ENCODE measurements at places on chromosomes 6 and 20.

- DNase-seq: no peak
Observed at GRCh38 chr6:152575621-152576150, 61.5 kb downstream of the SYNE1 start.

DNA sequence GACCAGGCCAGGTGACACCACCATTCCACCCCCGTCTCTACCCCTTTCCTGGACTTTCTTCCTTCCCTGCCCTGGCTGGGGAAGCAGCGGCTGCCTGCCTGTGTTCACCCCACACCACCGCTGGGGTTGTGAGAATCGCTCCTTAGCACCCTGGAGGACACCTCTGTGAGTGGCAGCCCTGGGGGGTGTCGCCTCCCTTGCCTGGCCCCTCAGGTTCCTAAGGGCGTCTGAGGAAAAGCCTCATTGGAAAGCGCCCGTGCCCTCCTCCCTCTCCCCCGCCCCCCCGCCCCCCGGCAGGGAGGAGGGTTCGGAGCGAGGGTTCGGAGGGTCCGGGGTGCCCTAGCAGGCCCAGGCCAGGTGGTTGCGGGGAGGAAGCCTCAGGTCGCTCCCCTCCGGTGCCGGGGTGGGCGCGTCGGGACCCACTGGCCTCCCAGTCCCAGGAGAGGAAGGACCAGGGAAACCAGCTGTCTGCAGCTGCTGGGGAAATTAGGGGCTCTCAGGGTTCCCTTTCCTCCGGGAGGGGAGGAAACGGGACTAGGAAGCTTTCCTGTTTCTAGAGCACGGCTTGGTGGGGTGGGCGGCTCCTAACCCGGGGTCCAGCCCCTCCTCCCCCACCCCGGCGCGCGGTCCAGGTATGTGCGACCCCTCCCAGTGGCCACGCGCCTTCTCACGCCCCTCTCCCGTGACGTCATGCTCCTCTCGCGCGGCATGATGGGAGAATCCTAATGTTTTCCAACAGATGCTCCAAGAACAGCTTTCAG lies at the start of gene PHACTR3:
TSS of gene PHACTR3 (plus strand) at position 760 of the 761 bp plus-strand sequence. CDS start 475 bp downstream, outside the sequence.
- DNase-seq: no peak

DNA sequence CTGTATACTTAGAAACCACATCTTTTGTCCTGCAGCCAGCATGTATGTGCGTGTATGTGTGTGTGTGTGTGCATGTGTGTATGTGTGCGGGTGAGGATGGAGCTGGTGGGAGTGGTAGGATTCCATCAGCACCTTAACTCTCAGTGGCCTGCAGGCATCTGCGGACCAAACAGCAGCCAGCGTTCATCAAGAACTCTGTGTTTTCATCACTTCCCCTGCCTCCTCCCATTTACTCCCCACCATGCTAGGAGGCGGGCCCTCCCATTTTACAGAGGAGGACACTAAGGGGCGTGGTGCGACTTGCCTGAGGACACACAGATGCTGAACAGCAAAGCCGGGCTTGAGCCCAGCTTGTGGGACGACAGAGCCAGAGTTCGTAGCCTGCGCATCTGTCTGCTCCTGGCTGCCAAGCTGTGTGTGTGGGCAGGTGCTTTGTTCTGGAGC lies 8.9 kb downstream of the VSTM2L start:
- no peak for DNase-seq

DNA sequence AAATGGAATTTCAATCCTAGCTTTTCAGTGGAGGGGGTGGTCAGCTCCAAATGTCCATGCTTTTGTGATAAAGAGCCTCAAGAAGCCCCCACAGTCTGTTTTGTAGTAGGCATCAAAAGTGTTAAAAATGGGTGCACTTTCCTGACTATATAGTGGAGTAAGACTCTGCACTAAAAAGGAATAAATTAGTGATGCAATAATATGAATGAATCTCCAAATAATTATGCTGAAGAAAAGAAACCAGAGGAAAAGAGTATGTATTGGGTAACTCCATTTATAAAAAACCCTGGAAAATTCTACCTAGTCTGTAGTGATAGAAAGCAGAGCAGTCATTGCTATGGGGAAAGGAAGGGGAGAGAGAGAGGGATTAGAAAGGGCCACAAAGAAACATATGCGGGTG lies 310.4 kb upstream of the SUPT3H start:
- no peak for DNase-seq

DNA sequence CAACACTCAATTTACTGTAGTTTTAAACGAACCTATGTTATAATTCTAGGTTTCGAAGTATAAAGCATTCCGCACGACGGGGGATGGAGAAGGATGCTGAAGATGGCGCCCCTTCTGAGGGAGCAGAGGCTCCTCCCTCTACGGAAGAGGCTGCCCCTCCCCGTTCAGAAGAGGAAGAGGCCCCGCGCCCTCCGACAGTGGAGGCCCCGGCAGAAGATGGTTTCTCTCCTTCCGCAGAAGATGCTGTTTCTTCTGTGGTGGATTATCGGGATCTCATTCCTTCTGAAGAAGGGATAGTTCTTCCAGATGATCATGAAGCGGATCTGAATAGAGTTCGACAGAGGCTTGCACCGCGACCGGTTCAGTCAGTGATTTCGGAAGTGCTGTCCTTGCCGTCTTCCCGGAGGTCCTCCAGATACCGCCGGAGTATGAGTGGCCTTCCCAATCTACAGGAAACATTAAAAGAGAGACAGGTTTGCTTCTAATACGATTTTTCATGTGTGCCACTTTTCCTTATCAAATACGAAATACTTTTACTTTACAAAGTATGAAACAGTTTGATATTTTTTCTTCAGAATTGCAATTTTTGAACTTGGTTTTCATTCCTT lies 7.7 kb downstream of the DNAH8 start:
- no peak for DNase-seq

- no peak for DNase-seq
Observed at GRCh38 chr20:40108321-40108720, 580.7 kb downstream of the MAFB start.

DNA sequence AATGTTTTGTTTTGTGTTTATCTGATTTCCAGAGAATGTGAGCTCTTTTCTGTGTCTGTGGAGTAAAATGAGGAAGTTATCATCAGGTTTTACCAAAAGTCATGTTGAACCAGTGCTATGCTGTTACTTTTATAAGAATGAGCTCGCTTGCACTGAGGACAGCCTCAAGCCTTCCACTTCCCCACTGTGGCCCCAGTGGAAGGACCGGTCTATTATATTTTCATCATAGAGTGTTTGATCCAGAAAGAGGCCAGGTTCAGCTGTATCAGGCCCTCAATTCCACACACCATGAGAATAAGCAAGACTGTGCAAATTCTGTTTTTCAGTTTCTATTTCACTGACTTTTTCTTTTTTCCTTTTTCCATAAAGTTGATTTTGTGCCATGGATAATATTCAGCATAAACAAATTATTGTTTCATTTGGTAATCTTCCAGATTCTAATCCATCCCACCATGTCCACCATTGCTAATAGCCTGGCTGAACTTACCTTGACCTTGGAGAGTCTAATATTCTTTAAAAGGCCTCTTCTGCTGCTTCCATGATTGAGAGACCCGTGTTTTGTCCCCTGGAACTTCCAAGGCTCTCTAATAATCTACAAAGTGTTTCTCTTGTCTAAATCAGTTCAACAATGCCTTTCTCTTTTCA lies 286.2 kb downstream of the THBS2 start:
- DNase-seq: no peak

DNA sequence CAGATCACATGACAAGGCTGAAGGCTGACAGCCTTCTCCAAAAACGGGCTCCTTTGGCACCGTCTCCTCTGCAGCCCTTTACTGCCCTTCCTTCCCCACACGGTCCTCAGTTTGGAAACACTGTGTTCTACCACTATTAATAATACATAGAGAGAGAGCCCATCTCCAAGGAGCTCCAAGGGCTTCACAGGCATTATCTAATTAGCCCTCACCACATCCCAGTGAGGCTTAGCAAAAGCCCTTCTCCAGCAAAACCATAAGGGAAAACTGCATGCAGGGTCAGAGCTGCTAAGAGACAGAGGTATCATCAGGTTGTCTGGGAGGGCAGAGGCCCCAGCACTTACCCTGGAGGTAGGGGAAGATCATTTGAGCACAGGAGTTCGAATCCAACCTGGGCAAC lies 169.3 kb upstream of the JARID2 start:
- no peak for DNase-seq

Measured in activated naive CD4-positive, alpha-beta T cell treated with Interleukin-2 at 50 U/mL for 16 hours (primary cell).